ENCODE measurements at places on chromosomes 4 and X.

- DNase-seq, result no peak
These were observed 9.6 kb downstream of the PSAPL1 start for GRCh38 chr4:7425124-7425523.

DNA sequence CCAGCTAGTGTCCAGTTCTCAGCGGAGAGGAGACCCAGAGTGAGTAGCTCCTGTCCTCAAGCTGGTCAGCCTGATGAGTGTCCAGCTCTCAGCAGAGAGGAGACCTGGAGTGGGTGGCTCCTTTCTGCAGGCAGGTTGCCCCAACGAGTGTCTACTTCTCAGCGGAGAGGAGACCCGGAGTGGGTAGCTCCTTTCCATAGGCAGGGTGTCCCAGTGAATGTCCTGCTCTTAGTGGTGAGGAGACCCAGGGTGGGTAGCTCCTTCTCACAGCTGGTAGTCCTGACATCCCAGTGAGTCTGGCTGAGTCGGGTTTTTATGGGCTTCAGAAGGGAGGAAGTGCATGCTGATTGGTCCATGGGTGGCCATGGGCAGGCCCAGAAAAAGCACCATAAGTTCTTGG, 55.7 kb upstream of the NUDT6 start:
- DNase-seq, result no peak

DNA sequence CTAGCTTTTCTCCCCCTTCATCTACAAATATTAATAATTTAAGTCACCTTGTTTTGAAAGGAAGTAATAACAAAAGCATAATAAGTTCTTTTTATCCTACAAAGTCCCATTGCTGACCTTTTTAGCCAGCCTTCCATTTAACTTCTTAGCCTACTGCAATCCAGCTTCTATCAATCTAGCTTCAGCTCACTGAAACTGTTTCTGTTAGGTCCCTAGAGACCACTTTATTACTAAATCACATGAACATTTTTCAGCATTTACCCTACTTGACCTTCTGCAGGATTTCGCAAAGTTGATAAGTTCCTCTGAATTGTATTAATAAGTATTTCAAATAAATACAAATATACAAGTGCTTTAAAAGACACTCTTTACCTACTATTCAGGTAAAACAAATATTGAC, 186.5 kb downstream of the ANTXR2 start:
- no peak for DNase-seq

DNA sequence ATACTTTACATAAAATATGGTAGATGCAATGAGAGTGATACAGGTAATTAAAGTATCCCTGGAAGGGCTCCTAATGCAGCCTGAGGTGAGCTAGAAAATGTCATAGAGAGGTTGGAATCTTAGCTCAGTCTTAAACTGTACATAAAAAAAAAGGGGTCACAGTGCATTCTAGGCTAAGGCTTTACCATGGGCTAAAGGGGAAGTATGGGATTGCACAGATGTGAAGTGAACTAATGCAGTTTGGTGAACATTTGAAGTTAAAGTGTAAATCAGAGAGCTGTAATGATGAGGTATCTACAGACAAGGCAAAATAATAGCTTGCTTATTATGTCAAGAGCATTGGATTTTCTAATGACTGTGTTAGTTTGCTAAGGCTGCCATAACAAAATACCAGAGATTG, 405.9 kb downstream of the ADGRL3 start:
- DNase-seq, result no peak

Measured in activated CD4-positive, alpha-beta T cell treated with anti-CD3 and anti-CD28 coated beads, Interleukin-2, amount 10 ng/mL, durations not matched to agents 7 days and 5 days (primary cell).